ENCODE measurements at places on chromosomes 3 and 15. TPM values are rescaled to one million over a fixed set of nuclear protein-coding genes. Genes with fewer than 3 reads are reported as not detected.
A peak's percentile ranks its signal among the peaks of the same experiment; 100 is the strongest.

DNA sequence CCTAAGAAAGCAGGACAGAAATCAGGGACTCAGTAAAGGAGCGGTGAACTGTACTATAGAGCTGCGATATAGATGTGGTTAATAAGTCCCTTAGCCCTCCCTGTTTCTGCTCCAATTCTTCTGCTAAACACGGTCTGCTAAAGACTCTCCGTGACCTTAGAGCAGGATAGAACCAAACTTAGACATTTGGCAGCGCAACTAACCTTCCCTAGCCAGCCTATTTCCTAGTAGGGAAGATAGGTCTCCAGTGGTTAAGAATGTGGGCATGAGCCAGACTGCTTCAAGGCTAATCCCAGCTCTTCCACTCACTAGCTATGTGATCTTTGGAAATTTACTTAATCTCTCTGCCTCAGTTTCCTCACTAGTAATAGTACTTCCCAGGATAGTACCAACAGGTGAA is 193.6 kb upstream of the IL12A start:
- DNase-seq, result no peak

- DNase-seq, result no peak
These were observed 817.5 kb upstream of the ALCAM start for GRCh38 chr3:104549099-104549714.

- no peak for DNase-seq
These were observed 35.0 kb upstream of the CFAP161 start for GRCh38 chr15:81098861-81099651.

DNA sequence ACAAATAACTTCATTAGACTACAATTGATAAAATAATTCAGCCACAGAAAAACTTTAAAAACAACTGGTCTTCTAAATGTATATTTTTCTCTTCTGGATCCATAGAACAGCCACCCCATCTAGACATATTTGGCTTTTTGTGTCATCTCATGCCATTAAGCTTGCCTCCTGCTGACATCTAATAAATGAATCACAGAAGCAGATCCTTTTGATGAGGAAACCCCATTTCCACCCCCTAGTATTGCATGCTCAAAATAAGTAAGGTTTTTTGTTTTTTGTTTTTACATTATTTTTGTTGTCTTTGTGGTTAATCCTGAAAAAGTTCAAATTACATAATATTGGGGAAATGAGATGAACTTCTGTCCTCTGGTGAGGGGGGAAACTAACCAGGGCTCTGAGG is 94.8 kb downstream of the DUT start:
- DNase-seq, result no peak

- DNase-seq, result no peak
These were observed 209.5 kb upstream of the LRRN1 start for GRCh38 chr3:3589715-3590130.

DNA sequence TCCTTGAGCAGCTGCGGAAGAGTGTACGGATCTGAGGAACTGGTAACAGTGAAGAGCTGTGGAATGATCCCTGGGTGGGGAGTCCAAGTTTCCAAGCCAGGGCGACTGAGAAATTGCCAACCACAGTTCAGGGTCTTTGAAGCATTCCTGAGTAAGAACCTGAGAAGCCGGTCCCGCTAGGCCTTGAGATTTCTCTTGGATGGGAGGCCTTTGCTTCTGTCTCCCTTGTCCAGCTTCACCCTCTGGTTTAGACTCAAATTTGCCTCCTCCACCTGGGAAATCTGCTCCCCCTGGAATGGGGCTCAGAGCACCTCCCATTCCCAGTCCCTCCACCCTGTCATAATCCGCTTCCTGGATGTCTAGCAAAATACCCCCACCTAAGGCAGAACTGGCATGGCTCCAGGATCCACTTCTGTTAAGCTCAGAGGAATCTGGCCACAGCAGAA is 127.7 kb upstream of the DLG1 start:
- no peak for DNase-seq

DNA sequence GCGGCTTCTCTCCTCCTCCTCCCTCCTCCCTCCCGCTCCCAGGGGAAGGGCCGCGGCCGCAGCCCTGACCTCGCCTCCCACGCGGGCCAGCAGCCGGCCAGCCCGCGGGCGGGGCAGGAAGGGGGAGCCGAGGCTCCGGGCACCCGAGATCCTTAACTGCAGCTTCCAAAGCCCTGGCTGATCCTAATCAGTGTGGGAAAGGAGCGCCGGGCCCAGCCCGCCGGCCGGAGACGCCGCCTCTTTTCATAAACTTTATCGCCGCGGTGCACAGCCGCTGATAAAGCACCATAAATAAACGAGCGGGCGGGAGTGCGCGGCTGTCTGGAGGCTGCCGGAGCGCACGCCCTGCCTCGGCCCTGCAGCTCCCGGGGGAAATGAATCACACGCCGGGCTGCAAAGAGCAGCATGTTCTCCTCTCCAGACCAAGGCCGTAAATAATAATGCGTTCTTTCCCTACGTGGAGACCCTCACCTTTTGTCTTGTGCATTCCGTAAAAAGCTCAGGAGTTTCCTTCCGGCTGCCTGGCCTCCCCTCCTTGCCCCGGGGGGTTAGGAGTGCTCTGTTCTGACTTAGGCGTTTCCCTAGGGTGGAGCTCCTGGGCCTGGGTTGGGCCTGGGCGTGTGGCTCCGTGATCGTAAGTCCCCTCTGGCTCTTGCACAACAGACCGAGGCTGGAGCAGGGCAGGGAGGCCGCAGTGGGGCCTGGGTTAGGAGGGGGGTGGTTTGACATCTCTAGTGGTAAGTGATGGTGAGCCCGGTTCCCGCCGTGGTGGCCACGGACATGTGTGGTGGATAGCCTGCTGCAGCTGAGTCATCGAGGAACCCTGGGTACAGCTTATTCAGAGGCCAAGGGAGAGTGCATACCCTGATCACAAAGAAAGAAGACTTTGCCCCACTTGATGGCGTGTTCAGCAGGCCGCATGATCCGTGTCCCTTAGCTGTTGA is 132.6 kb upstream of the HES1 start:
- DNase-seq, result peak; percentile 75

GRCh38 chr15:49063402-49064280 is 17.4 kb upstream of the SECISBP2L start:
- no peak for DNase-seq

GRCh38 chr3:196868297-196868661 is 559 bp downstream of the SENP5 start:
- no peak for DNase-seq

DNA sequence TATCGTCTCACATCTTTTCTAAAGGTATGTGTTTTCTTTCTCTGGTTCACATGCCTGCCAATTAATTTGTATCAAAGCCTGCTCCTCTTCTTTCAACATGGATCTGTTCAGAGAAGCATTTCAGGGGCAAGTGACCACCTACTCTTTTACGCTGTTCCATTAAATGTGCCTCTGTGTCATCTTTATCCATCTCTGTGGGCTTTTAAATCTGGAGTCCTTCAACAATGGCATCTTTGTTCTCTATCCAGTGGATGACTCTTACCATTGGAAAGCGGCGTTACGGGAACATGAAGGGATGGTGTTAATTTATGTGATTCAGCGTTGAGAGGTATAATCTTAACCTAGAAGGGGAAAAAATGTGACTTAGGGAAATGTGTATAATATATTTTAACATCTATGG is 92.7 kb upstream of the CFAP20DC start:
- no peak for DNase-seq

DNA sequence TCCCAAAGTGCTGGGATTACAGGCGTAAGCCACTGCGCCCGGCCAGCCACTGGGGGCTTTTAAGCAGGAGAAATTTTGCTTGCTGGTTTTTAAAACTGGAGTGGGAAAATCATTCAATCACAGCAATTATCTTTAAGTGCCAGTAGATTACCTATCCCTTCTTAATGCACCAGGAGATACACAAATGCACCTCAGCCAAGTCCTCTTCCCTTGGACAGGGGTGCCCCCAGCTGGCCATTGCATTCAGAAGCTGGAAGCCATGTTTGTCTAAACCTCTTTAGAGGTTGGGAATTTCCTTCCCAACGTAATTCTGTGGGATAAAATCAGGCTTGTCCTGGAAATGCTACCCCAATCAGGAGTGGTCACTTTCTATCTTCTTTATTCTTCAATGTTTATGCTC is 26.6 kb downstream of the MIX23 start:
- no peak for DNase-seq

DNA sequence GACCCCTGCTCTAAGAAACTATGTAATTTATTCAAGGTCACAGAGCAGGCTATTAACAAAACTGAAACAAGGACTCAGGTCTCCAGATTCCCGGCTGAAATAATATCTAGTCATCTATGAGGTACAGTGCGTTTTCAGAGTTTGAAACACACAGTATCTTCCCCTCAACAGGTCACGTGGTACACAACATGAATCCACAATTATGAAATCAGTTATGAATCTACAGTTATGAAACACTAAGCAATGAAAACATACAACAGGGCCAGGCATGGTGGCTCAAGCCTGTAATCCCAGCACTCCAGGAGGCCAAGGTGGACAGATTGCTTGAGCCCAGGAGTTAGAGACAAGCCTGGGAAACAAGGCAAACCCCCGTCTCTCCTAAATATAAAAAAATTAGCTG is 72.7 kb downstream of the FSIP1 start:
- no peak for DNase-seq

- no peak for DNase-seq
These were observed 46.1 kb downstream of the AMOTL2 start for GRCh38 chr3:134328147-134328591.

GRCh38 chr3:147237991-147238390 is 168.4 kb downstream of the ZIC4 start:
- DNase-seq, result no peak

DNA sequence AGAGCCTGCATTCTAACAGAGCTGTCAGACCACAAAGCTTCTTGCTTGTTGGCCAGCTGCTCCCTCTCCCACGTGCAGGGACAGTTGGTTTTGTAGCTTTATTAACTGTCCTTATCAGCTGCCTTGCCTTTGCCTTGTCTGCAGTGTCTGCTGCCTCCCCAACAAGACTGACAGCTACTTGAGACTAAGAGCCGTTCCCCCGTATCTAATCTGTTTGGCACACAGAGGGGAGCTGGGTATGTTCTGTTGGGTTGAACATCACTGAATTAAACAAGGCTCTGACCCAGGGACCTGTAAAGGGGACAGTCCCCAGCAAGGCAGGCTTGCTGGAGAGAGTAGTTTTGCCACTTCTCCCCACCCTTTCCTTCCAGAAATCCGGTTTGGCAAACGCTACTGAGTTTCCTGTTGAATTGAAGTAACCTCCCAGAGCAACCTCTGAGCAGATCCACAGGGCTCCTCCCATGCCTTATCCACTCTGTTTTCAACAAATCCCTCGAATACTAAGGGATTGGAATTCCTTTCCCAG is 116.1 kb downstream of the ANP32A start:
- DNase-seq, result peak; percentile 55

GRCh38 chr15:31371520-31372240 is 45.0 kb downstream of the KLF13 start:
- no peak for DNase-seq

The TP53BP1 gene
- 106 TPM for total RNA-seq

The RFTN1 gene
- total RNA-seq, result 26.3 TPM

The IL17RD gene
- 33.4 TPM for total RNA-seq

The PLA2G4E gene
- total RNA-seq, result not detected

The GOLGA8K gene
- 0.53 TPM for total RNA-seq

The FGD5 gene
- 25.7 TPM for total RNA-seq

Data from urinary bladder (tissue), 4 donors.